ENCODE measurements at places on chromosomes 1 and 21.

DNA sequence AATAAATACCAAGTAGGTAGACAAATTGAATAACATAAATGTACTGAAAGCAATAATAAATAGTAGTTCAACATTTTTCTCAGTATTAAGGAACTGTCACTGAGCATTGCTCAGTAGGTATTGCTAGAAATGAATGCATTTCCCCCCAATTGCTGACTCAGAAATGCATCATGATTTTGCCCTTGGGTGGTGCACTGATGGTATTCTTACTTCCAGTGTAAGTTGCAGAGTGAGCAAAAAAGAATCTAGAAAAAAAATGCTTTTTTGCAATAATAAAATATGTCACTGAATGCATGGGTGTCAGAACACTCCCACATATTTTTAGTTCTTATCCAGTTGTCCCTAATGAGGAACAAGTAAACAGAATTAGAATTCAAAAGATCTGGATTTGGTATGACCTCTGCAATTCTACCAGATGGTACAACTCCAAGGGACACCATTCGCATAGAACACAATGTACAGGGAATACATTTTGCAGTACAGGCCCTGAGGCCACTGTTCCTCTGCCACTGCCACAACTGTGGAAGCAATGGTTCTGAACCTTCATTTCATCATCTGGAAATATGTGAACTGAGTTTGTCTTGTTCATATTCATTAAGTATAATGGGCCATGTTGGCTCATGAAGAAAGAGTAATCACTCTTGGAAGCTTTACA, 78.0 kb downstream of the ATP6V1G3 start:
- no peak for DNase-seq

GRCh38 chr1:151058692-151059091, 730 bp downstream of the CDC42SE1 start:
- no peak for DNase-seq

DNA sequence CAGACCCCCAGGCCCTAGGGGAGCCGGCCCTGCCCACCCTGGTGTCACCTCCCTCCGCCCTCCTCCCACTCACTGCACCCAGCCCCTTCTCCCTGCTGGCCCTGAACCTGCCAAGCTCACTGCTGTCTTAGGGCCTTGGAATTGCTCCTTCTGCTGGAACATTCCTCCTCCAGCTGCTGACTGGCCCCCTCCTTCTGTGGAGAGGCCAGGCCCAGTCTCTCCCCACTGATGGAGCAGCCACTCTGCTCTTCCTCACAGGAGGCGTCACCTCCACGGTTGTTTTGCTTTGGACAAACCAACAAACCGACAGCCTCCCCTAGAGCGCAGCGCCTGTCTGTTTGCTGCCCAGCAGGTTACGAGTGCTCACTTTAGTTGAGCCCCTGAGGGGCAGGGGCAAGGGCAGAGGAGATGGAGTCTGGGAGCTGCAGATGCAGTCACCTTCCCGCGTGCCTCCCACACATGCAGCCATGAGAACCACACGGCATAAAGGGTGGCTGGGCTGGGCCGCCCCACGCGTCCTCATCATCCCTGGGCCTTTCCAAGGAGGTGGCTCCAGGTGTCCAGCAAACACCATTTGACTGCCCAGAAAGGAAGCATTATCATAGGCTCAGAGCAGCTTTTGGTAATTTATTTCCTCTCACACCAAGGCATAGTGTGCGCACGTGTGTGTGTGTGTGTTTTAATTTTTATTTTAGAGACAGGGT, 9.4 kb downstream of the OXCT2 start:
- DNase-seq, result no peak

GRCh38 chr1:65825741-65826140, 33.0 kb downstream of the PDE4B start:
- DNase-seq, result no peak

DNA sequence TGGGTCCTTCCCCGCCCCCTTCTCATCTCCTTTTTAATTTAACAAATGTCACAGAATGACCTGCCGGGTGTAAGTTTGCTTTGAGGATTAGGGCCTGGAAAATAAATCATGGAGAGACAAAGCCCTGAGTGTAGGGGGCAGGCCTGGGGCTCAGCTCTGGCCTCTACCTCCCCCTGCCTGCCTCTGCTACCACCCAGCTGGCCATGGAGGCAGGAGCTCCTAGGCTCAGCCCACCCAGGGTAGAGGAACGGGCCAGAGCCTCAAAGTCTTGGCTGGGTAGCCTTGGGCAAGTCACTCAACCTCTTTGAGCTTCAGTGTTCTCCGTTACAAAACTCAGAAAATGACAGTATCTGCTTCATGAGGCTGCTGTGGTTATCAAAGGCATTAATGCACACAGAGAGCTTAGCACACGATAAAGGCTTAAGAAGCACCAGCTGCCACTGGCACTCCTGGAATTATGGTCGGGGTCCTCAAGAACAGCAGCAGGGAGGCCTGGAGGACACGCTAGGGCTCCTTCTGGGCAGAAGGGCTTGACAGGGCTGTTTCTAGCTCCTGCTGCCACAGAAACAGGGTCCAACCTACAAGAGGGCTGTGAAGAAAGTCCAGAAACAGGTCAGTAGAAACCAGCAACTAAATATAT, 39.0 kb downstream of the LRP8 start:
- no peak for DNase-seq

- no peak for DNase-seq
Observed at GRCh38 chr21:42079939-42080787, 9.0 kb downstream of the UMODL1 start.

GRCh38 chr21:38092051-38092450, 164.7 kb upstream of the KCNJ15 start:
- no peak for DNase-seq

GRCh38 chr1:183903101-183903500, 98.2 kb downstream of the RGL1 start:
- no peak for DNase-seq

GRCh38 chr1:172727956-172728603, 69.2 kb downstream of the FASLG start:
- DNase-seq, result peak; percentile 15

DNA sequence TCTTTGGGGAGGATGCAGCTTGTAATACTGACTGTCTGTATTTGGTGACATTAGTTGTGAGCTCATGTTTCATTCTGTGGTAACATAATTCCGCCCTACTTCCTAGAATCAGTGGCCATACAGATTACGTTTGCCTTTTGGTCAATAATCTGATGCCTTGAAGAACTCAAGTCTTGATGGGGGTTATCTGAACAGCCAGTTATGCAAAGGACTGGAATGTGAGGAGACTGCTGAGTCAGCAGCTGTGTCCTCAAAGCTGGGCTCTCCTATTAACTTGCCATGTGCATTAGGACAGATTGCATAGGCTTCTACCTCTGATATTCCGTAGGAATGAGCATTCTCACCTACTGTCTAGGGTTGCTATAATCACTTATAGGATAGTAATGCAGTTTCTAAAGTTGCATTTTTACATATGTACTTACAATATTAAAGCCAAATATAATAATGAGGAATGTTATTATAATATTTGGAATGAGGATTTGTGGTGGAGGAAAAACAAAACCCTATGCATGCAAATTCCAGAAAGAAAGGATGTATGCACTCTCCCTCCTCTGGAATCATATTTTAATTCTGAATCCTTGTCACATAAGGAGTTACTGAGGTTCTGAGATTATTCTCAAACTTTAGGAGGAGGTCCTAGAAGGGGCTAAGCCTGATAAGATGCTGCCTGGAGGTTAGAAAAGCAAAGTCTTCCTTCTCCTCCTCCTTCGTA, 116.0 kb downstream of the NOS1AP start:
- DNase-seq, result no peak

DNA sequence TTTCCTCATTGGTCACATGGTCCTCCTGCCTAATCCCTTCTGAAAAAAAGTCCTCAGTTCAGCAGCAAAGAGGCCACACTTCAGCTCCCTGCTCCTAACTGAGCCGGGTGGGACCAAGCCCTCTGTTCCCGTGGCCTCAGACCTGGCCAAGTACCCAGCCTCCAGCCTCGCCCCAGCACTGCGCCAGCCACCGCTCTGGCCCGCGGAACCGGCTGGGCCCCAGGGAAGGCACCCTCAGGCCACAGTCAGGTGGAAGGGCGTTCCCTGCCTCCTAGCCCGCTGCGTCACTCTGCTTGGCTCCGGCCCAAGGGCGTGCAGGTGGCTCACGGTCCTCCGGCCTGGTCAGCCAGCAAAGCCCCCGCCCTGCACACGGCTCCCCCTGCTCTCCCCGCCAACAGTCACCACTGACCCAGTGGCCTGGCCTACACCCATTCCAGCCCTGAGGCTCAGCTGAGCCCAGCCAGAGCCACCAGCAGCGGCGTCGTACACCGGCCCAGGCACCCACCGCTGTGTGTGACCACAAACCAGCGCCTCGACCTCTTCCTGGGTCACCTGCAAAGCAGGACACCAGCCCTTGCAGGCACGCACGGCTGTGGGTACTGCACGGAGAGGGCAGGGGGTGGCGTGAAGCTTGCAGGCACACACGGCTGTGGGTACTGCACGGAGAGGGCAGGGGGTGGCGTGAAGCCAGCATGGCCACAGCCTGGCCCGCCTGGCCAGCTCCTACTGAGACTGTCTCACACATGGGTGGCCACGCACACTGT, 19.4 kb downstream of the NADK start:
- no peak for DNase-seq

DNA sequence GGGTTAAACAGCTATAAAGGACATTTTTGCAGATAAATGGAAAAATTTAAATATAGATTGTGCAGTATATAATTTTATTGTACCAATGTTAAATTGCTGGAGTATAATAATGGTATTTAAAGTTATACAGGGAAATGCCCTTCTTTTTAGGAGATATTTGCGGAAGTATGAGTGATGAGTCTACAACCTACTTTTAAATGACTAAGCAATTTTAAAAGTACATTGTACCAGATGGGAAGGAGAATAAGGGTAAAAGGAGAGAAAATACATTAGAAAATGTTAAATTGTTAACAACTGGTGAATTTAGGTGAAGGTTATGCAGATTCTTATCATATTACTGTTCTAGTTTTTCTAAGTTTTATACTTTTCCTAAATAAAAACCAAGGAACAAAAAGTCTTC, 91.8 kb downstream of the ZZZ3 start:
- DNase-seq, result no peak

GRCh38 chr1:224411766-224412165, 22.8 kb downstream of the WDR26 start:
- no peak for DNase-seq

- no peak for DNase-seq
Observed at GRCh38 chr21:37210130-37210529, 57.0 kb downstream of the VPS26C start.

GRCh38 chr1:201485184-201485774, 16.3 kb upstream of the PHLDA3 start:
- DNase-seq, result no peak

DNA sequence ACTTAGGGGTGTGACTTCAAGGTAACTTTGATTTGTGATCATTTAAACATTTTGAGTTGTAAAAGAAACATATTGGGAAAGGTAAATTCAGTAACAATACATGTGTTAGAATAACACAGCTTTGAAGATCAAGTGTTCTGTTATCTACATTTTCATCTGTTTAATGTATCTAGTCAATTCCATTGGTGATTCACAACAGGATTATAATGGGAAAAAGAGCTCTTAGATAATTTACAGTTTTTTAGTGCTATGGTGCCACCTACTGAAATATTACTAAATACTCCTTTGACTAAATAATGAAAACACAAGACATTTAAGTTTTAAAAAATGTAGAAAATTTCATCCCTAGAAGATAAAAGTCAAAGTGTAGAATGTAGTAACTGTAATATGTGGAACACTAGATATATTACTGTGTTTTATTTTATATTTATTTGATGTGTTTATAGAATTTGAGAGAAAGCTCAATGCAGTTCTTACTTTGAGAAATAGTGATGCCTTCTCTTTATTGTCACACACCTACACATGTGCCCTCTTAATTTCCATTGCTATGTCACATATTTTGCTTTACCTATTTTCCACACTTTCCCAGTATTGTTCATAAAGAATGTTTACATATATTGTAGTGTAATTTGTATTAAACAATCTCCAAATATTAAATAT, 47.4 kb downstream of the PTPRC start:
- DNase-seq, result no peak

GRCh38 chr1:152907686-152908601, at the start of gene IVL:
Gene IVL, plus strand, starts transcription at chr1:152908546. Its CDS starts 1,252 bp downstream, at chr1:152909798.
- DNase-seq, result no peak

DNA sequence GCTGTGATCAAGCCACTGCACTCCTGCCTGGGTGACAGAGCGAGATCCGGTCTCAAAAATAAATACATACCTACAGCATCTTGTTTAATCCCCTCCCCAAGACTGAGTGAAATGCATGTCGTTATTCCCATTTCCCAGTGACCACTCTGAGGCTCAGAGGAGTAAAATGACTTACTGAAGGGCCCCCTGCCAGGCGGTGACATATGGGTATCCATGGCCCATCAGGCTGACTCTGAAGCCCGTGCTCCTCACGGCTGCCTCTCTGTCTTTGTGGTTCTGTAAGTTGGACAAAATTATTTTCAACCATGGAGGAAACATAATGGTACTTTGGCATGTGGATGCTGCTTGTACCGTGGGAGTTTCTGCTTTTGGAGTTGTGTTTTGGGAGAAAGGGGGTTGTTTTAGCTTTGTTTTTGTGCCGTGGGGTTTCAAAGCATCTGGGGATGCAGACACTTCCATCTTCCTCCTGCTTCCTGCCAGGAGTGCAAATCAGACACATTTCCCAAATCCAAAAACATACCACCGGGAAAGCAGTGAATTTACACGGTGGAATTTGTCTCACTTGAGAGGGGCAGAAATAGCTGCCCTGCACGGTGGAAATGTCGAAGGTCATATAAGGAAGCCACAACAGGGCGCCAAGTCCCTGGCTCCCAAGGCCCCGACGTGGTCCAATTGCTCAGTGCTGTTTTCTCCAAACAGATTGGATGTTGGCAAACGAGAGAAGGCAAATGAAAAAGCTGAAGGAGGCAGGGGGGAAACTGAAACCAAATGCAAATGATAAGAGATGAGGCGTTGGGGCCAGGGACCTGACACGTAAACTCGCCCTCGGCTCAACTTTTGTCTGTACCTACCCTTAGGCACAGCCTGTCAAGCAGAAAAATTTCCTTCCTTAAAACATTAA, 17.1 kb upstream of the PINK1 start:
- DNase-seq, result no peak

GRCh38 chr1:154746622-154747299, 123.3 kb downstream of the KCNN3 start:
- no peak for DNase-seq

DNA sequence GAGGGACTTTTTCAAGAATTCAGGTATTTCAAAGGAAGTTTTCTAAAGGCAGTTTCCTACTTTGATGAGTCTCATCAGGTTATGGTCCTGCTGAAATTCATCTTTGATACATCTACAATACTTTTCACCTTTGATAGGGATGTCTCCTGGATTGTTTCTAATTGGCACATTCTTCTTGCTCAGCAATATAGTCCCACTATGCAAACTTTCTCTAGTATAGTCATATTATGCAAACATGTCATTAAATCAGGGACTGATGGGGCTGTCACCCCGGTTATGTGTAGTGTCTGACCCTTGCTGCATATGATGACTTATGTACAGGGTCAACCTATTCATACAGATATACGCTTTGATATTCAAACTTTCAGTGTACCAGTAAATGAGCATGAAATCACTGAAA, 379 bp upstream of the FCRL1 start:
- no peak for DNase-seq

GRCh38 chr21:46038871-46039397, 57.4 kb downstream of the COL6A1 start:
- no peak for DNase-seq
